Activated T-cell treated with anti-CD3 and anti-CD28 coated beads, Interleukin-2, amount 50 U/mL, for 48 hours (primary cell): ENCODE measurements at places on chromosomes 1 and 21.

DNA sequence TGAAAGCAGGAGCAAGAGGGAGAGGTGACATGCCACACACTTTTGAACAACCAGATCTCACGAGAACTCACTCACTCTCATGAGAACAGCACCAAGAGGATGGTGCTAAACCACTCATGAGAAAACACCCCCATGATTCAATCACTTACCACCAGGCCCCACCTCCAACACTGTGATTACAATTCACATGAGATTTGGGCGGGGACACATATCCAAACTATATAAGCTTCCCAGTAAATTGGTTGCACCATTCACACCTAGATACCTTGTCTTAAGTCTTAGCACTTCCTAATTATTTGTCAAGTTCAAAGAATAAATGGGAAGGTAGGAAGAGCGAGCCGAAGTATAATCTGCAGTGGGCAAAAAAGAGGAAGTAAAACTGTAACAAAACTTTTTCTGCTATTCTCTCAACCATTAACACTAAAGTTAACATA, 34.3 kb downstream of the AMY1C start:
- no peak for DNase-seq

GRCh38 chr1:160460214-160460642, 59.9 kb downstream of the VANGL2 start:
- DNase-seq = no peak

DNA sequence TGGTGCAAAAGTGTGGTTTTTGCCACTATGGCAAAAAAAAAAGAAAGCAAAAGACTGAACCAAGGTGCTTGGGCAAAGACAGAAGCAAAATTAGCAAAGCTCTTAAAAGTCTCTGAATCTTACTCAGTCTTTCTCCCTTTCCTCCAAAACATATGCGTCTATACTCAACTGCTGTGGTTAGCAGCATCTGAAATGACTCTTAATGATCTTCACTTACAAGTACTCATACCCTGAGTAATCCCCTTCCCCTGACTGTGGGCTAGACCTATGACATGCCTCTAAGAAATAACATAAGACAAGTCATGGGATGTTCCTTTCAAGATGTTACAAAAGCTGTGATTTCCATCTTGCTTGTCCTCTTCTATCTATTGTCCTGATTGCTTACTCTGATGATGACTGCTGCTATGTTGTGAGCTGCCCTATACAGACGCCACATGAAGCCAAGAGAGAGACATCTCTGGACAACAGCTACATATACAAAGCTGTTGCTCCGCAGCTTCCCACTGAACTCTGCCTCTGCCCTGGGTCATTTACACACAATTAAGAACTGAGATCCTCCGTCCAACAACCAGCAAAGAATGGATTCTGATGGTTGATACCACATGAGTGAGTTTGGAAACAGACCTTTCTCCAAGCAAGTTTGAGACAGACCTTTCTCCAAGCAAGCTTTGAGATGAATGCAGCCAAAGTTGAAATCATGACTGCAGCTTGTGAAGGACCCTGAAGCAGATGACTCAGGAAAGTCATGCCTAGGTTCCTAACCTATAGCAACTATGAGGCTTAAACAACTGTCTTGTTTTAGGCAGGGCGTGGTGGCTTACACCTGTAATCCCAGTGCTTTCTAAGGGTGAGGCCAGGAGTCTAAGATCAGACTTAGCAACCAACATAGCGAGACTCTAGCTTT, 55.2 kb downstream of the PUM1 start:
- DNase-seq = no peak

- no peak for DNase-seq
Observed at GRCh38 chr1:202691816-202692215, 18.4 kb downstream of the SYT2 start.

GRCh38 chr1:23020706-23021405, 1.6 kb downstream of the KDM1A start:
- no peak for DNase-seq

- no peak for DNase-seq
Observed at GRCh38 chr1:214058076-214058475, 70.3 kb downstream of the PROX1 start.

GRCh38 chr1:43982808-43983207, 3.8 kb downstream of the B4GALT2 start:
- no peak for DNase-seq
